T-cell (primary cell): ENCODE measurements at places on chromosomes 12 and 14.

DNA sequence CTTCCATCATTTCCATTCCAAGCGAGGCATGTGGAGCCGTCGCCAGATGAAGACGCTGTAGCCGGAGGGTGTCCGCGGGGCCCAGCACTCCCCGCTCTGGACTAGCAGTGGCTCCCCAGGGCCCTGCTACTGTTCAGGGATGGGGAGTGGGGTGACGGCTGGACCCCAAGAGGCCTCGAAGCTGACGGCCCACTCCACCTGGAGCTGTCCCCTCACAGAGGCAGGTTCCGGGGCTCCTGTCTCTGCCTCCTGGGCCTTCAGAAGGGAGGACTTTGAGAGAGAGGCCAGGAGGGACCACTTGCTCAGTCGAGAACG lies 101.6 kb downstream of the B4GALNT3 start:
- DNase-seq: no peak

GRCh38 chr12:58841058-58841798 lies 79.1 kb downstream of the LRIG3 start:
- DNase-seq: no peak

DNA sequence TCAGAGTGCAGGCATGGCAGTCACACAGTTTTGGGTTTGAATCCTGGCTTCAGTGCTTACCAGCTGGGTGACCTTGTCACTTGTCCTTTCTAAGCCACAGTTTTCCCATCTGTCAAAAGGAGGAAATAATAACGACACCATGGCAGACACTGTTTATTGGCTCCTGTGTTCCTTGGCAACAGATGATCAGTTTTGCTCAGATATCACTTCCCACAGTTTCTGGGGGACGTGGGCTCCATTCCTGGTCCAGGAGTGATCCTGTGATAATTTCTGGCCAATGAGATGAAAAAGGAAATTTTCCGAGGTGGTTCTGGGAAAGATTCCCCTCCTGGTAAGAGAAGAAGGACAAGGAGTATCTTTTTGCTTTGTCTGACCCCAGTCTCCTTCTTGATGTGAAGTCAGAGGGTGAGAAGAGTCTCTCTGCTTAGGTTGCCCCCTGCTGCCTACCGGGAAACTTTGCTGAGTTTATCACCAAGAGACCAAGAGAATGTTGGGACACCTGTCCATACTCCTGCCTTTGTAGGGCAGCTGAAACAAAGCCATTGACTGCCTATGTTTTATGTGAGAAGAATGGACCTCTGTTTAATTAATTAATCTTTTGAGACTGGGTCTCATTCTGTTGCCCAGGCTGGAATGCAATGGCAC lies 178.9 kb upstream of the NRXN3 start:
- DNase-seq: no peak

DNA sequence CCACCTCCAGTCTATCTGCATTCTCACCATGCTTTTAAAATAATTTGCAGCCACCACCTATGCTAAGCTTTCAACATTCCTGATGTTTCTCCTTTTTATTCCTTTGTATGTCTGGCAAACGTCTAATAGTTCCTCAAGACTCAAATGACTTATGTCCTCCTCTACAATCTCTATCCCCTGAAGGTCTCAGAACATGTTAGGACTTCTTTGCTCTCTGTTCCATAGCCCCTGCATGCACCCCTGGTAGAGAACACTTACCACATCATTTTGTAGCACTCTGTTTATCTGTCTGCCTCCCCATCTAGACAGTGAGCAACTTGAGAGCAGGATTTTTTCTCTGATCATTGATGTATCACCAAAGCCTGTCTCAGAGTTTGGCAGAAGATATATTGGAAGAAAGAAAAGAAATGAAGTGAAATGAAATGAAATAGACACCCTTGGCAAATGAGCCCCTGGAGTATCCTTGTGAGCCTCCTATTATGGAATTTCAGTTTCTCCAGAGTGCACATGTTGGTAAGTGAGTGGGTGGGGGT lies 1231.2 kb upstream of the FLRT2 start:
- no peak for DNase-seq

GRCh38 chr12:40469736-40470135 lies 222.5 kb upstream of the CNTN1 start:
- DNase-seq: no peak

- no peak for DNase-seq
These were observed 8.3 kb upstream of the C14orf180 start for GRCh38 chr14:104571246-104571645.

- peak; percentile 26 for DNase-seq
These were observed 9.6 kb downstream of the OR6S1 start for GRCh38 chr14:20631880-20632389.

DNA sequence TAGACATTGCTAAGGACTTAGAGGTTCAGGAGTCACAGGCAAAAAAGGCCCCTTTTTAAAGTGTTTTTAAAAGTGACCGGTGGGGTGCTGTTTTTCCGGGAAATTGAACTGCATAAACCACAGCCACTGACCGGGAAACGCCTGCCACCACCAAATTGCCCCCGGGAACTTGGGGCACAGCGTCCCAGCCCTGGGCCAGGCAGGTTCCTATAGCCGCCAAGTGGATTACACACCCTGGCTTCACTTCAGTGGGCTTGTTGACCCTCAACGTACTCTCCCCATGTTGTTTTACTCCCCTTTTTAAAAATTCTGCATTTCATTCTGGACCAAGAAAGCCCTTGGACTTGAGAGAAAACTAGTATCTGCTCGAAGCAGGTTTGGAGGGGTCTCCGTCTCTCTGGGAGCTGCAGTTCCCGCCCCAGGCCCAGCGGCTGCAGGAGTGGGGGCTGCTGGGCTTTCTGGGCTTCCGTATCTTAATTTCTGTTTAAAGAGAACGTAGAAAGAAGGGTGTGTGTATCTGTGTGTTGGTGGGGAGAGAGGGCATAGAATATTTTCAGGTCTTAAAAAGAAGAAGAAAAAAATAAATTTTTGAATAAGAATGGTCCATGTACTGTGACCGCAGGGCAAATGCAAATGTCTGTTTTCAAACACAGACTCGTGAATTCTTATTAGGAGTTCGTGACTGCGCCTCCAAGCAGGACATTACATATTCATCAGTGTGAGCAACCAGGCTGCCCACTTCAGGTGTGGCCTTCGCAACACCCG lies 82.9 kb downstream of the PAPOLA start:
- no peak for DNase-seq

DNA sequence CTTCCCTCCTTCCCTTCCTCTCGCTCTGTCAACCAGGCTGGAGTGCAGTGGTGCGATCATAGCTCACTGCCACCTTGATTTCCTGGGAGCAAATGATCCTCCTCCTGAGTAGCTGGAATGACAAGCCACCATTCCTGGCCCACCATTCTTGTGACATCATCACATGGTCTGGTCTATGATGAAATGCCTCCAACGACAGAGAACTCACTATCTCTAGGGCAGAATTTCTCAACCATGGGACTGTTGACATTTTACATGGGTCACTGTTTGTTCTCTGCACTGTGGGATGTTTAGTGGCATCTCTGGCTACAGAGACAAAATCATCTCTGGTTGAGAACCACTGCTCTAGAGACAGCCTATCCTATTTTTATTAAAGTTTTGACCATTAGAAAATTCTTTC lies 9.7 kb downstream of the VRK1 start:
- DNase-seq: no peak

DNA sequence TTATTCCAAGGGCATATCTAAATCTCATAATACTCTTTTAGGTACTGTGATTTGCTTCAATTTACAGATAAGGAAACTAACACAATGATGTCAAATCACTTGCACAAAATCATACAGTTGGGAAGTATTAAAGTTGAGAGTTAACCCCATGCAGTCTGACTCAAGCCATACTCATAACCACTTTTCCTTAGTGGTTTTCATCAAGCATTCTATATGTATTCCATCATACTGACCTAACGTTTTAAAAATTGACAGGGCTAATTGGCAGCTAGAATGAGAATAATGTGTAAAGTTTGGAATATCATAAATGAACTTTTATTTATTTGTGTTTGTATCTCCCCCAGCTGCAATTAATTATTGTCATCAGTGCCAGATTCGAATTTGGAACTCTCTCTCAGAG lies 20.9 kb downstream of the PUS7L start:
- no peak for DNase-seq

DNA sequence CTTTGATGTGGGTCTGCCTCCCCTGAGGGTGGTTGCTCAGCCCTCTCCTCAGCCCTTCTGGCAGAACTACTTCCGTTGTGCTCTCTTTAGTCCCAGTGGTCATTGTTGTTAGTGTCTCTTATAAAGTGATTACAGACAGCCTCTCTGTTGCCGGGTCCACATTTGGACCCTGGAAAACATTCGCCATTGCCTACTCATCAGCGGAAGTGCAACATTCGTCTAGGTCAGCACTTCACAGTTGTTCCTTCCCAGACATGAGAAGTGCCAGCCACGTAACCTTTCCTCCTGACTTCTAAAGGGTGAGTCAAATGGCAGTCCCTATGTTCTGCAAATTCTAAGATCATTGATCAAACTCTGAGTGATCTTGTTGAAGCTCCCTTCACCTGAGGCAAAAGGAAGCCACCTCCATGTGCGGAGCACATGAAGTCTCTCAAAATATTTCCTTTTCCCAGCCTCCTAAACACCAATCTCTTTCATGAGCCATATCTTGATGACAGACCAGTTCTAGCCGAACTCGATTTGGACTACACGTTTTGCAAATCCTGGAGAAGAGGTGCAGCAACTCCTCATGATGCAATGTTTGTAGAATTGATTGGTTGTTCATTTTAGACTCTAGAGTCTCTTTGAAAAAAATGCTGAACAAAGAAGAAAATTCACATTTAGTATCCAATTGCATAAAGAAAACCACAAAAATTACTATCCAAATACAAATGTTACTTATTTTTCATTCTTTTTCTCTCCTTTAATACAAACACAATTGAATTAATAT lies 163.8 kb downstream of the RPL10L start:
- DNase-seq: no peak

GRCh38 chr12:75041472-75041871 lies 168.2 kb downstream of the KCNC2 start:
- no peak for DNase-seq

- peak; percentile 17 for DNase-seq
These were observed 33.7 kb downstream of the PAH start for GRCh38 chr12:102883204-102883799.

DNA sequence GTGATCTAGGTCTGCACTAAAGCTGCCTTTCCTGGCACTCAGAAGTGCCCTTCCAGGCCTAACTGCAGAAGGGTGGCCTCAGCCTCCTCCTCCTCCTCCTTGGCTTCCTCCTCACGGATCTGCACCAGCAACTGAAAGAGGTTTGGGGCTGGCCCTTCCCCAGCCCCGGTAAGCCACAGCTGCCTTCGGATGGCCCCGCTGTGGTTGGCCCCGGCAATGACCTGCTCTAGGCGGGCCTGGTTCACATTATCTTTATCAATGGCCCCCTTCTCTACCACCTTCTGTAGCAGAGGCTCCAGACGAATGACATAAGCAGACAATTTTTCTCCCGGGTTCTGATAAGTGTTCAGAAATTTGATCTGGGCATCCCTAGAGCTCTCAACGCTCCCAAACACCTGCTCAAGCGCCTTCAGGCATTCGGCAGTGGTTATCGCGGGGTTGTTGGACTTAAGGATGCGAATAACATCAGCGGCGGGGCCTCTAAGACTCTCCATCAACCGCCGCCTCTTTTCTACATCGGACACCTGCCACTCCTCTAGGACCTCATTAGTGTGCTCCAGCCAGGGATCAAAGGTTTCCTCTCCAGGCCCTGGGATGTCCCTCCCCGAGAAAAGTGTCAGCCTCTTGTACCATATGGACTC lies 1.5 kb downstream of the PNMA1 start:
- no peak for DNase-seq

DNA sequence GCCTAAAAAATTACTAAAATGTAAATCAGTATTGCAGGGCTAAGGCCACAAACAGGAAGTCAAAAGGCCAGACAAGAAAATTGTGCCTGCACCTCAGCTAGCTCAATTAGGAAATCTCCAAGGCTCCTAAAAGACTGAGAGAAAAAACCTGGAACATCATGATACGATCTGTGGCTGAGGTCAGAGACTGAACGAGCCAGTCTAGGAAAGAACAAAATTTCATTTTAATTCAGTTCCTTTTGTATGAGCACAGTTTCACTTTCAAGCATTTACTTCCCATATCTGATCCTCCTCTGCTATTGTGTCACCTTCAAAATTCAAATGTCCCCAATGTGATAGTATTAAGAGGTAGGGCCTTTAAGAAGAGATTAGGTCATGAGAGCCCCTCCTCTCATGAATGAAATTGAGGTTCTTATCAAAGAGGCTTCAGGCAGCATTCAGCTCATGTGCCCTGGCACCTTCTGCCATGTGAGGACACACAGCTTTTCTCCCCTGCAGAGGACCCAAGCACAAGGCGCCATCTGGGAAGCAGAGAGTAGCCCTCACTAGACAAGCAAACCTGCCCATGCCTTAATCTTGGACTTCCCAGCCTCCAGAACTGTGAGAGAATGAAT lies 14.8 kb downstream of the PRKAB1 start:
- no peak for DNase-seq

- no peak for DNase-seq
These were observed 123.7 kb upstream of the DHRS4 start for GRCh38 chr14:23829736-23830471.

GRCh38 chr14:95522556-95522955 lies 6.1 kb upstream of the SYNE3 start:
- no peak for DNase-seq

DNA sequence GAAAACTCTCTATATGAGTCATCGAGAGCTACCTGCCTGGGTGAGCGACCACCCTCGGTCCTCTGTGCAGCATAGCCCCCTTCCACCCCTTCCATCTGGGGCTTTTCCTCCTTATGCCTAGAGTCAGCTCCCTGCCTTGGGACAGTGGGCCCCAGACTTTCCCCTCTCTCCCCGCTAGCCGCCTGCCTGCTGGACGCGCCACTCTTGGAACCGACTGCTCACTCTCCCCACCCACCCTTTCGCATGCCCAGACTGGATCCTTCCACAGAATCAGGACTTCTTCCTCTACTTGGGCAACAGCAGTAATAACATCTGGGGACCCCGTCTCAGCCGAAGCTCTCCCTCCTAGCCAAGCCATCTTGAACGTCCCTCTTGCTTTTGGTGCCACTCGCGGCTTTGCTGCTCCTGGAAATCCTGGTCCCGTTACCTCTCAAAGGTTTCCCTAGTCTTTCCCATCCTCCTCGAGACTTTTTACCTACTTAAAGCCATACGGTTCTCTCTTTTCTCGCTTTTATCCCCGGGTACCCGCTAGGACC lies 671 bp downstream of the ESYT1 start:
- DNase-seq: no peak

DNA sequence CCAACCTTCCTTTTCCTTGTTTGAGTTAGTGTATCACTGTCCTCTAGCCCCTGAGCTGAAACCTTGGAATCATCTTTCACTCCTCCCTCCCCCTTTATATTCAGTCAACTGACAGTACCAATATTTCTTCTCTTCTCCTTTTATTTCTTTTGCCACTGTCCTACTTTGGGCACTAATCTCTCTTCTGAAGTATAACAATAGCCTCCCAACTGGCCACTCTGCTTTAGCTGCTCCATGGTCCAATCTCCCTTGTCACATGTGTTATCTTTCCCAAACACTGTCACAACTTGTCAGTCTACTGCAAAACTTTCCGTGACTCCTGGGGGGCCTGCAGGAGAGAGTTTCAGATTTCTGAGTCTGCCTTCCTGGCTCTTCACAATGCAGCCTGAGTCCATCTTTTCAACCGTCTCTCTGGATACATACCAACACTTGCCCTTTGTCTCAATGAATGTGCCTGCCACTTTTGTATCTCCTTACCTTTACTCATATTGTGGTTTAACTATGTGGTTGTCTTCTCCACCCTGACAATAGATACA lies 471.2 kb downstream of the DIO2 start:
- no peak for DNase-seq
